ENCODE measurements at places on chromosomes 13 and 19.

- DNase-seq: no peak
These were observed 56.7 kb downstream of the ZNF536 start for GRCh38 chr19:30428844-30429243.

- DNase-seq: no peak
These were observed 12.3 kb upstream of the MISP start for GRCh38 chr19:738509-739128.

GRCh38 chr13:76992548-76993001, 694 bp downstream of the CLN5 start:
- DNase-seq: no peak

- DNase-seq: peak; percentile 60
These were observed 629 bp upstream of the FGF9 start for GRCh38 chr13:21670006-21670882.

GRCh38 chr13:41224113-41225110, 30.0 kb upstream of the KBTBD7 start:
- DNase-seq: no peak

- DNase-seq: no peak
These were observed 439.1 kb upstream of the ZNF507 start for GRCh38 chr19:31906111-31906871.

- no peak for DNase-seq
These were observed 576.9 kb downstream of the IRS2 start for GRCh38 chr13:109209526-109209925.

- DNase-seq: no peak
These were observed 44.8 kb upstream of the ALOX5AP start for GRCh38 chr13:30690282-30691188.

- DNase-seq: no peak
These were observed 517.4 kb downstream of the RFC3 start for GRCh38 chr13:34335014-34336007.

DNA sequence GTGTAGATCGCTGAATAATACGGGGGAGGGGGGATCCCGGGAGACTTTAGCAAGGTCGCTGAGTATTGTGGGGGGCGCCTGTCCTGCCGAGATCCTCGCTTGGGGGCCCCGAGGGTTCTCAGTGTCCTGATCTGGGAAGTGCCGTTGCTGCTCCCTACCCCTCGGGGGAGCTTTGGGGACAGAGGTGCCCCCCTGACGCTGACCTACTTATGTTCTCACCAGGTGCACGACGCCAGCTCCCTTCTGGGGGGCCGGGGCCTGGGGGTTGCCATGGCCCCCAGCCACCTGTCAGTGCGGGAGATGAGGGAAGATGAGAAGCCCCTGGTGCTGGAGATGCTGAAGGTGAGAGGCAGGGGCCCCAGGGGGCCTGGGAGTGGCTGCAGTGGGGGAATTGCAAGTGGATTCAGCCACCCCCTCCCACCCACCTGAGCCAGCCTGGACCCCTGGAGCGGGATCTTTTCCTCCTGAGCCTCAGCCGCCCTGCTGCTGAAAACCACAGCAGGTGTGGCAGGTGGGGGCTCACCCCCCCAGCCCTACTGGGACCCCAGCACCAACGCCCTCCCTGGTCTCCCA, 537 bp downstream of the NAT14 start:
- no peak for DNase-seq

DNA sequence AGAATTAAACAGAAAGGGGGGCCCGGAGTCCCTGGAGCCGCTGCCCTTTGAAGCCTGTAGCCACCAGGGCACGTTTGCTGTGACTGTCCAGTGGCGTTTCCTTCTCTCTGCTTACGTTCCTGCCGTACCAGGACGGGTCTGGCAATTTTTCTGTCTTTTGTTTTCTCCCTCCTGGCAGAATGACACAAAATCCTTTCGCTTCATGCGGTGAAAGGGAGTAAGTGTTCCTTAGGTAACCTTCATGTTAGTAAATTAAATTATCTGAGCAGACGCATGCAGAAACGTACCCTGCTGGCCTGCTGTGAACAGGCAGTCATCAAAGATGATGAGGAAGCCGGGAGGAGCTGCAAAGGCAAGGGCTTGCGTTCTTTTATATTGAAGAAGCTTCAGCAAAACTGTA, 299.3 kb upstream of the ARGLU1 start:
- DNase-seq: no peak

- DNase-seq: no peak
These were observed 12.2 kb upstream of the LILRA5 start for GRCh38 chr19:54325194-54325621.

DNA sequence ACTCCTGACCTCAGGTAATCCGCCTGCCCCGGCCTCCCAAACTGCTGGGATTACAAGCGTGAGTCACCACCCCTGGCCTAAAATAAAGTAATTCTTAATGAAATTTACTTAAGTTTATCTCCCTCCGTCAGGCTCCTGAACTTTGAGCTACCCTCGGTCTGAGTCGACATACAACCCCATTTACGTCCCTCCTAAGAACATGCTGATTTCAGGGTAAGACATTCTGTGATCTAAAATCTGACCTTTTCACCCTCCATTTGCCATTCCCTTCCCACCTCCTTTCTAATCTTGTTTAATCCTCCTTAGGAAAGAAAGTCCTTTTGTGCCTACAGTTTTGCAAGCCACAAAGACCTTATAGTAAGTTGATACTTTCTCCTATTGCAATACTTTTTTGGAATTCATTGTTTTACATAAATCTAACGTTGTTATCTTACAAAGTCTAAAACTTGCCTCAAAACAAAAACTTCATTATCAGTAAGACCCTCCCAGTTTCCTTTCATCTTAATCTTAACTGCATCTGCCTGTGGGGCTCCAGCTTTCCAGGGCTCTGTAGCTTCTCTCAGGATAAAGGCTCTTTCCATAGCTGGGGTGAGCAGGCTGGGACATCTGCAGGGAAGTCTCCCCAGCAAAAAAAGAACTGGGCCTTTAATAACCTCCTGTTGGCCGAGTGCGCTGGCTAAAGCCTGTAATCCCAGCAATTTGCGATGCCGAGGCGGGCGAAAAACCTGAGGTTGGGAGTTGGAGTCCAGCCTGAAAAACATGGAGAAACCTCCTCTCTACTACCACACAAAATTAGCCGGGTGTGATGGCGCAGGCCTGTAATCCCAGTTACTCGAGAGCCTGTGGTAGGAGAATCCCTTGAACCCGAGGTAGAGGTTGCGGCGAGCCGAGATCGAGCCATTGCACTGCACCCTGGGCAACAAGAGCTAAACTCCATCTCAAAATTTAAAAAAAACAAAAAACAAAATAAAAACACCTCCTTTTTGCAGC, 143.1 kb downstream of the ZNF737 start:
- no peak for DNase-seq

DNA sequence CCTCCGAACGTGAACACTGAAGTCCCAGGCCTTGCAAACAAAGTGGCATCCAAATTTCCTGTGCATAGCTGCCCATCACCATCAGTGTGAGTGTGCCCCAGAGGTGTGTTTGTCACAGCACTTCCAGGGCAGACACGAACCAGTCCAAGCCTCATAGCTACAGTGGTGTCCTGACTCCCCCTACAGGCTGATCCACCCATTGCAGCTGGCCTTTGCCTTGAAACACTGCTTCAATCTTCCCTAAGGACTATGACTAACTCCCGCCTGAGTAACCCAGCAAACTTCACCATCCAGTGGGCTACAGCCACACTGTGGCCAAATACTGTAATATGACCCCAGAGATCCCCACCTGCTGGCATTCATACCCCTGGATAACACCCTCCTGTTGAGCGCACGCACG, 3.9 kb downstream of the ZNF266 start:
- DNase-seq: peak; percentile 13

GRCh38 chr13:44101347-44102083, 221.8 kb downstream of the LACC1 start:
- no peak for DNase-seq

DNA sequence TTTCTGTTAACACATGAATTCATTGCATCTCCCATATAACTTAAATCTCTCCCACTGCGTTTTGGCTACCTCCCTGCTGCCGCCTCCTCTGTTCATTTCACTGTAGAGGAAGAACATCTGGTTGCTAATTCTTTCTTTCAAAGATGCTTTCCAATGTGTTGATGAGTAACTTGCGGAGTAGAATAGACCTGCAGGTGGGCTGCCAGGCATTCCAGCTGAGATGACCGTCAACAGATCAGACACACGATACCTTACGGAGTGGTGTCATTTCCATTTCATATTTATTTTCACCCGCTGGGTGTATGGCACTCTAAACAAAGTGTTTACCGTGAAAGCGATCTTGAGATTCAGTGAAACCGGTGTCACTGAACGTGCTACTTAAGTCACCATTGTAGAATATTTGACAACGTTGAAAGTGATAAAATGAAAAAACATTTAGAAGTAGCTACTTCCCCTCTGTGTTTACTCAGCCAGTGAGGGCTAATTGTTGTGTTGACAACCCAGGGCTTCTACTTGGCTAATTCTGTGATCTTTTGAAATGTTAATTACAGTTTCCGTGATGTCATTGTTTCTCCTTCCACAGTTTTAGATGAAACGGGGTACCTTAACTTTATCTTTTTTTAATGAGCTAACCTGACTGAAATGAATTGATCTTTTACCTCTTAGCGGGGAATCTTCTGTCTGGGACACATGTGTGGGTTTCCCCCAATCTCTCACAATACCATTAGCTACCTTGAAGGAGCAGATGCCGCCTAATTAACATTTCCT, 228.5 kb upstream of the ARGLU1 start:
- no peak for DNase-seq

DNA sequence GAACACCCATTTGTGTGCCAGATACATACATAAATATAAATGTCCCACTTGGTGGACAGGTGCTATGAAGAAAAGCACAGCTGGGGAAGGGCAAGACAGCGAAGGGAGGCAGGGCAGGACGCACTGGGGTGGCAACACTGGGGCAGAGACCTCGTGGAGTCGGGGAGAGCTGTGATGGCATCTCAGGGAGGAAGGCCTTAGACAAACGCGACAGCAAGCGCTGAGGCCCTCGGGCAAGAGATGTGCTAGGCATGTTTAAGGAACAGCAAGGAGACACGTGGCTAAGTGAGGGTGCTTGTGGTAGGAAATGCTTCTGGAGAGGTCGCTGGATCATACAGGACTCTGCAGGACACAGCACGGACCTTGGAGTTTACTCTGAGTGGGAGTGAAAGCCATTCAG, 23.3 kb upstream of the CCNP start:
- DNase-seq: no peak

GRCh38 chr19:16190736-16191135, 5.5 kb downstream of the FAM32A start:
- no peak for DNase-seq

- no peak for DNase-seq
These were observed 11.9 kb downstream of the PEX11G start for GRCh38 chr19:7476777-7477494.

DNA sequence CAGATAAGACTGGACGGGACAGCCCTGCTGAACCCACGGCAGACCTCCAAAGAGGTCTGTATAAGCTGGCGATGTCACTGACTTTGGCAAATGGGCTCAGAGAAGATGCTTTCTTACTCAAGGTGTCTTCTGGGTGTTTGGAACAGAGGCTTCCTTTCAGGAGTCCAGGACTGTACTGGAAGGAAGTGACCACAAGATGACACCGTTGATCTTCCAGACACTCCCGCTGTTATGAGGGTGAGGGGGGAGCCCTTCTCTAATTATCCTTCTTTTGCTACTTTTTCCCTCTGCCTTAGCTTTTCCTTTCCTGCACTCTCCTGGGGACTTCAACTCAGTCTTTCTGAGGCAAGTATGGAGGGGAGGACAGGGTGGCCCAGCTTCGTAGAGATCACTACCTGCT, 65.2 kb upstream of the ZNF599 start:
- no peak for DNase-seq

GRCh38 chr13:111360452-111360851, 40.0 kb downstream of the TEX29 start:
- DNase-seq: no peak

DNA sequence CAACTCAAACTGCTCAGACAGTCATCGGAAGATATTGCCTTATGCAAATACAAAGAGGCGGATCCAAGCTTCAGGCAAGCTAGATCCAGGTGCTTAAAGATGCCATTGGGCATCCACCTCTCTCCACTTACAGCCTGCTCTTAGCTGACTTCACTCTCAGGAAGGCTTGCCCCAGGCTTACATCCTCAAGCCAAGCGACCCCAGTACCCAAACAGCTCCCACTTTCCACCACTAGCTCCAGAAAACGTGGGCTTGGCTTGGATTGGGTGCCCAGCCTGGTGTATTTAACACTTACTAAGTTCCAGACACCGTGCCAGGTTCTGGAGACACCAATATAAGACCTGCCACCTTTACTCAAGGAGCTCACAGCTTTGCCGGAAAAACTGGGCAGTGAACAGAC, 142.1 kb upstream of the VSTM2B start:
- no peak for DNase-seq

DNA sequence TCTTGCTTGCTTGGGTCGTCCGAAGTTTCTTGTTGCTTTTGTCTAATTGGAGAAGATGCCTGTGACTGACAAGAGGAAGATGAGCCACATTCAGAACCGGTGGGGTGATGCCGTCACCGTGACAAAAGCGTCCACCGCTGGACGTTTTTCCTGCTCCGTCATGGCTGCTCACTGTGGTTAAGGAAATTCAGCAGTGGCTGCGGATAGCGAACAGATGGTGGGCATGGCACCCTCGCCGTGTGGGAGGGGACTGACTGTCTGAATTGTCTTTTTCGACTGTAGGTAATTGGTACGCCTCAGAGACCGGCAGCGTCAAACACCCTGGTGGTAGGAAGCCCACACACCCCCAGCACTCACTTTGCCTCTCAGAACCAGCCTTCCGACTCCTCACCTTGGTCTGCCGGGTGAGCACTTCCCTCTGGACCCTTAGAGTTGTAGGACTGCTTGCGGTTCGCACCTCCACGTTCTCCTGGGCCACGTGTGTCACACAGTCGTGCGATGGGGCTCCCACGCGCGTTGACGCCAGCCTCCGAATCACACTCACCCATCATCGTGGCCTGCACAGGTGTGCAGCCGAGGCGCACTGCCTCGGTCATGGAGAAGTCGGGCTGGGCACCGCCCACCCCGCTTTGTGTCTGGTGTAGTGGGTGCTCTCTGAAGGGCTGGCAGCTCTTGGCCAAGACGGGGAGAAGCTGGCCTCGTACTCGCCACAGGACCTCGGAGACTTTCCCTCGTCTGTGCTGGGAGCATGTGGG, 26.5 kb downstream of the ATP4B start:
- DNase-seq: no peak

- no peak for DNase-seq
These were observed 142.8 kb upstream of the PCDH9 start for GRCh38 chr13:67372868-67373464.

DNA sequence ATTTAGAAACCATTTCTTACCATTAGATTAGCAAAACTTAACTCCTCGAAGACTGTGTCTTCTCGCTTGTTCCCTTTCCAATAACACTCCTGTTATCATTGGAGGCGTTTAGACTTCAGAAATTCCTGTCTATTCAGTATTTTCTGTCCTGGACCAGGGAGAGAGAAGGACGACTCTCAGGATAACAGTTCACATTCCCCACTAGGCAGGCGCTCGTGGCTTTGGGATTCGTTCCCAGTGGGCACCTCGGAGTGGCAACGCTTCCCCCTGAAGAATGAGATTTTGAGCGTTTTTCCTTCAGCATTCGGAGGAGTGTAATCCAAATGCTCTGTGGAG, 429 bp upstream of the ZNF225 start:
- DNase-seq: no peak
